ENCODE measurements at places on chromosomes 7 and 10.

- DNase-seq: peak; percentile 77
Observed at GRCh38 chr10:51892965-51893658, 193.7 kb upstream of the CSTF2T start.

DNA sequence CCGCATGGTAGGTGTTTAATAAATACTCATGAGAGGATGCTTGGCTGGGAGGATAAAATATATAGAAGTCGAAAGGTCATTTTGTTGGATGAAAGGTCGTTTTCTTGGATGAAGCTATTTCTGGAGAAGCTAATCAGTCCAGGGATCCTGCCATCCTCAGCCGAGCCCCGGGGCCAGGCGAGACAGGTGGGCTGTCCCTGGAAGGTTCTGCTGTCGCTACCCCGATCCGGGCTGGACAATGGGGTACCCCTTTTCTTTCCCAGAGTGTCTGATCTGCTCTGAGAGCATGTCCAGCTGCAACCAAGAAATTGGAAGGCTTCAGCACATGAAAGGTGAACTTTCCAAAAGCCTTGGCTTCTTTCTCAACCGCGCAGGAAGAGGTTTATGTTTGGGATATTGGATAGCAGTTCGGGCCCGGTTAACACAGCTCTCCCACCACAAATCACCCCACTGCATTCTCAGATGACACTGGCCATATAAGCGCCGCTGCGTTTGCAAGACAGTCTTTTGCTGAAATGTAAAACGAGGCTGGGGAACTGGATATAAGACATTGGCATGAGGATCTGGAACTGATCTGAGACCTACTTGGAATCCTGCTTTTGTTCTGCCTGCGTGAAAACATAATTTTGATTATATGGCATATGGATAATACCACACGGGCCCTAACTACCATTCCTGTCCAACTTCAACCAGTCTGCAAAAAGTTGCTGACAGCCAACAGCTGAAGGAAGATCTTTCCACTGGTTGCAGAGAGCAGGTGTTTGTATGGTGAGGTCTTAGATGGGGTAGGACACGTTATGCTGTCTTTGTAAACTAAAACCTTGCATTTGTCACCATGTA, 31.2 kb upstream of the MSRB2 start:
- no peak for DNase-seq

DNA sequence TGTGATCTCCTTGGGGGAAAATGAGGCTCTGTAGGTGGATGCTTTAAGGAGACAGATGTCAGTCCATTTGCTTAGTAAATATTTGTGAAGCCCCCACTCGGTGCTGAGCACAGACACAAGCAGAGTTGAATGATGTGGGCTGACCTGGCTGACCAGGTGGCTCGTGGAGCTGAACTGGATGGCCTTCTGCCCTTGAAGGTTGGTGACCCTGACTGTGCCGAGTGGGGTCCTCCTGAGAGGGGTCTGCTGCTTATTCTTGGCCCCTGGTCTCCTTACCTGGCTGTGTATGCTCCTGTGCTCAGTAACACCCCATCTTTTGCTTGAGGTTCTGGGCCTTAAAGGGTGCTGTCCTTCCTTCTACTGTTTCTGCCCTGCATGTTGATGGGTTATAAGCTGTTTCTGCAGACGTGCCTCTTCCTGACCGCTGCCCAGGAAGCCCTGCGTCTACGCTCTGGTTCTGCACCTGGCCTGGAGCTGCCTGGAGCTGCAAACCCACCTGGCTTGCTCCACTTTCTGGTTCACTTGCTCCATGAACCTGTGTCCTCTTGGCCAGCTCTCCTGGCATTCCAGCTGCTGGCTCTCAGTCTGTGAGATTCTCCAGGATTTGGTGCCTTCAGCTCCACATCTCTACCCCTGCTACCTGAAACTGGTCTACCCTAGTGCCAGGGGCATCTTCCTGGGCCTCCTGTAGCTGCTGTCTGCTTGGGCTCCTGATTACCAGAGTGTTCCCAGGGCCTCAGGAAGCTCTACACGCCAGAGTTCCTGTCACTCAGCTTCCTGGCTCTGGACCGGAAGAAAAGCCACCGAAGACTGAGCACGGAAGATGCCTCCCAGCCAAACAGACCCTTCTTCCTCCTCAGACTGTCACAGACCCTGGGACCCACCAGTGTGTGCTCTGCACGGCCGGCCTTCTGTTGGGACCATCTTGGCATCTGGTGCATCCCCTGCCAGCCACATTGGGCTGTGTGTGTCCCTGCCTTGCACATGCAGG, 76.5 kb downstream of the ADCY1 start:
- DNase-seq: no peak

GRCh38 chr10:48896756-48897440, 42.7 kb downstream of the LRRC18 start:
- no peak for DNase-seq

- peak; percentile 85 for DNase-seq
Observed at GRCh38 chr7:519484-520390, at the start of gene PDGFA. Gene PDGFA (minus strand): TSS chr7:519846. CDS start chr7:519001, 845 bp downstream.

- DNase-seq: no peak
Observed at GRCh38 chr7:111864291-111864976, 302.1 kb upstream of the IMMP2L start.

- DNase-seq: no peak
Observed at GRCh38 chr7:233249-234035, 41.1 kb downstream of the FAM20C start.
